ENCODE measurements at places on chromosomes 5 and 9.

DNA sequence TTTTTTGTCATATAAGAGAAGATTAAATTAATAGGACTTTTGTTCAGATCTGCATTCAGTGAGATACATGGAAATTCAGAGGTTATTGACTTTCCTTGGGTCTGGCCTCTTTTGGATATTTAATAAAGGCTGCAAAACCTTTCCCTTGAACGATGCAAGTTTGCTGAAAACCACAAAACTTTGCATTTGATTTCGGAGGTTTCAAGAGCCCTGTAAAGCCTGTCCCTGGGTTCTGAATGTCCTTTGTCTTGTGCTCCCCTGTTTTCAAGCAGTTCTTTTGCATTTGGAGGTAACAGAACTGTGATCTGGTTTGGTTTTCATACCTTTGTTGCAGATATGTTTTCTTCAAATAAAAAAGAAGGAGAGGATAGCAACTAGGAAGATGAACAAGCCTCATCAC lies 188.1 kb upstream of the DMRT1 start:
- no peak for DNase-seq

DNA sequence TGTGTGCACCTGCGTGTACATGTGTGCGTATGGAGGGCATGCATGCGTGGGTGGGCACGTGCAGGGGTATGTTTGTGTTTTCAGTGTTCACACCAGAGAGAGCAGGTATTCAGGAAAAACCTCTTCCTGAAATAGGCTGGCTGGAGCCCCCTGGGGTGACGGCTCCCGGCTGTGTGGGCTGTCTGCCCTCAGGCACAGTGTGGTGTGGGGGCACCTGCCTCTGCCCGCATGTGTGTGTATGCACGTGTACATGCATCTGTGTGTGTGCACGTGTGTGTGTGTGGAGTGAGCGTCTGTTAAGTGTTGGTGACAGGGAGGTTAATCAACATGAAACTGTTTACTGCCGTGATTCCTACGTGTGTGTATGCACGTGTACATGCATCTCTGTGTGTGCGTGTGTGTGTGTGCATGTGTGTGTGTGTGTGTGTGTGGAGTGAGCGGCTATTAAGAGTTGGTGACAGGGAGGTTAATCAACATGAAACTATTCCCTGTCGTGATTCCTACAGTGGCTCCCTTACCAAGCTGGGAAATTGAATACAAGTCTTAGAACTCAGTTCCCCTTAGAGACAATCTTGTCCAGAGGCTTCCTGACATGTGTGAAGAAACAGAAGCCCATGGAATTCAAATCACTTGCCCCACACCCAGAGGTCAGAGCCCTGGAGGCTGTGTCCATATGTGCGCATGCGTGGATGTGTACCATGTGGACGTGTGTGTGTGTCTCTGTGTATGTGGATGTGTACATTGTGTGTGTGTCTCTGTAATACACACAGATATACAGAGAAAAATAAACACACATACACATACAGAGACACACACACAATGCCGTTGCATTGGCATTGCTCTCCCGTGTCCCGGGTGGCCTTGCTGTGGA lies 372.4 kb upstream of the IRX4 start:
- no peak for DNase-seq

DNA sequence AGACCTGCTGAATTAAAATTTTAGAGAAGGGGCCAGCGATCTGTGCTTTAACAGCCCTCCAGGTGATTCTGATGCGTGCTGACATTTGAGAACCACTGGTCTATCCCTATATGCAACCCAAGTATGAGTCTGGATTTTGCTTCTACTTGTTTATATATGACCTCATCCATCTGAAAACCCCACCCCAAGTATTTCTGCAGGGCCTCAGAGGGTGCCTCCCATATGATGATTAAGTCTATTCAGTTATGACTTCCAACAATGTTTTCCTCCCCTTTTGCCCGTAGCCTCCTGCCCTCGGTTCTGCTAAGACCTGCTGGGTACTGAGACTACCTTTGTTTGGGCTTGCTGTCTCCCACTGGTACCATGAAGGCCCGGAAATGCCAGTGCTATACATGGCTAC lies 376.0 kb upstream of the SMARCA2 start:
- DNase-seq: no peak

- no peak for DNase-seq
Measured at GRCh38 chr5:63400079-63400478, 562.2 kb downstream of the HTR1A start.

GRCh38 chr9:18791074-18791473 lies 241.9 kb downstream of the SAXO1 start:
- DNase-seq: no peak

DNA sequence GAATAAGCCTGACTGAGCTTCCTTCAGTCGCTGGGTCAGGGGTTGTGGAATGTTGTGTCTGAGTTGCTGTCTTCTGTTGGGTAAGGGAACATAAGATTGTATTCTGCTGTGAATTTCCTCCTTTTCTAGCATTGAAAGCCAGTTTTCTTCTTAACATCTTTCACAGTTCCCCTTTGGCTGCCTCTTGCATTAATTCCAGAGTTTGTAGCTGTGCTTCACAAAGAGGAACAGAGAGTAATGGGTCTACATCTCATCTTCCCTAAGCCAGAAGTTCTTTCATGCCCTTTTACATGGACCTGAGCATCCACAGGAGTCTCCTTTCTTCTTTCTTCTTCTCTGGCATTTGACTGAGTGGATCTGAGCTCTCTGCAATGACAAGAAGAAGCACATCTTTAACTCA lies 686.8 kb downstream of the KCTD16 start:
- no peak for DNase-seq

DNA sequence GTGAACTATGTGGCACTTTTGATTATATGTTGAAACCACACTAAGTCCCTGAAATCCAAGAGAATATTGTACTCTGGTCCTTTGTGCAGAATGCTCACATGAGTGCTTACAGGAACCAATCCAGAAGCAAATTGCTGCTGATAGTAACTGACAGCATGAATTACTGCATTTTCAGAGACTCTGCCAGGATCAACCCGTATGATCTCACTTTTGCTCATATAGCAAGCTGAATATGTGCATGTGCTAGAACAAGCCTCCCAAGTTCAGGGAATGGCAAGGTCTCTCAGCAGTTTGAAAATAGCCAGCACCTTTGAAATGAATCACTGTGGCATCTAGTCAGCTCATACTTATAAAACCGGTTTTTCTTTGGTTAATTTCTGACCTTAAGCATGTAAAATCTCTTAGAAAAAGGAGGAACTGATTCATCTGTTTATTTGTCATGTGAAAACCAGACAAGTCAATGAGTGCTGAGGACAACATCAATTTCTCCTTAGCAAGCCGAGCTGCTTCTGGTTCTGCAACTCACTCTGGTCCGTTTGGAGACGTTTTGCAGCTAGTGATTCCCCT lies 215.7 kb upstream of the ELL2 start:
- DNase-seq: no peak

DNA sequence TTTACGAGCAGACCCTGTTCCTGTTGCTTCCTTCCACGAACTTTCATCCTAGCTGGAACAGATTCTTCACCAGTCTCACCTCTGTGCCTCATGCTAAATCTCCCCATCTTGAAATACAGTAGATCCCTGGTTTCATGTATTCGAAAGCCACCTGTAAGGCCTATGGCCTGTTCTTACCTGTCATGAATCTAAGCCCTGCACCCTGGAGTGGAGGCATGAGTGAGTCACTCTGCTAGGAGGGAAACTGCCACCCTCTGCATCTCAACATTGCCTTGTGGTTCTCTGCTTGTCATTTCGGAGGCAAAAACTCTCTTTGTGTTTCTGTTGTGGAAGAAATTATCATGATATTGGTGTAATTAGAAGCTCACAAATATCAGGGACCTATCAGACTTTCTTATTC lies 320.0 kb downstream of the ENC1 start:
- no peak for DNase-seq

DNA sequence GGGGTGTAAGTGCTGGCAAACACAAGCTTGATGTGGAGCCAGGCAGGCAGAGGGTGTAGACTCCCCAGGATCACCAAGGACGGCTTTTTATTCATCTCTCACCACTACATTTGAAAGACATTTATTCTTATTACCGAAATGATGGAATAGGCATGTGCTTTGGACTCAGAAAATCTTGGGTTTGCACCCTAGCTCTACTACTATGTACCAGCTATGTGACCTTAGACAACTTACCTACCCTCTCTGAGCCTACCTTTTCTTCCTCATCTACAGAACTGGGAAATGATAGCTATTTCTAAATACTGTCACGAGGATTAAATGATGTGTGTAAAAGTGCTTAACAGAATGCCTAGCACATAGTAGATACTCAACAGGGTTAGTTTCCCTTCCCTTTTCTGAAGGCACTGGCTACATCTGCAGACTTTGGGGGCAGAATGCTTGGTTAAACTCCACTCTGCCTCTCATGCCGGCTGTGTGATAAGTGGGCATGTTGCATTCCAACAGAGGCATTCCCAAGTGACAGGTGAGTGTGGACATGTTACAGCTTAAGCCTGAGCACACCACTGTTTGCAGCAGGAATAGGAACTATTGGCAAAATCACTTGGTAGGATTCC lies 94.8 kb downstream of the SLC1A3 start:
- no peak for DNase-seq

DNA sequence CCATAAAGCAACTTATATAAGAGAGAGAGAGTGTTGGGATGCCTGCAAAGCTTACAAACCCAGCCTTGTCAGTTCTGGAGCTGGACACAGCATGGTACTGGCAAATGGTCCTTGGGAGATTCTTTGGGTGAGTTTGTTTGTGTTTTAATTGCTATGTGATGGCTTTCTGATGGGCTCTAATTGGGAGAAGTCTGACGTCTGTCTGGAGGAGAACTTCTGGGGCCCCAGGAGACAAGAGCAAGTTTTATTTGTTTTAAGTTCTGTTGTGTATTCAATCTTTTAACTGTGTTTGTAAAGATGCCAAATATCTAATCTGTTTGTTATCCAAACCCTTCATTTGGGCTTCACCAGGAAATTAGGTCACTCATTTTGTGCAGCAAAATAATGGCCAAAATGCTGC lies 50.3 kb upstream of the AFAP1L1 start:
- DNase-seq: no peak

GRCh38 chr5:160040471-160040835 lies 31.5 kb downstream of the TTC1 start:
- no peak for DNase-seq

- peak; percentile 18 for DNase-seq
Measured at GRCh38 chr5:400282-401145, 42.5 kb upstream of the EXOC3 start.

GRCh38 chr5:174852143-174852542 lies 127.8 kb downstream of the MSX2 start:
- DNase-seq: no peak

GRCh38 chr5:123719004-123719403 lies 207.0 kb downstream of the CSNK1G3 start:
- DNase-seq: no peak

GRCh38 chr5:54362434-54362833 lies 52.1 kb upstream of the ARL15 start:
- DNase-seq: no peak

DNA sequence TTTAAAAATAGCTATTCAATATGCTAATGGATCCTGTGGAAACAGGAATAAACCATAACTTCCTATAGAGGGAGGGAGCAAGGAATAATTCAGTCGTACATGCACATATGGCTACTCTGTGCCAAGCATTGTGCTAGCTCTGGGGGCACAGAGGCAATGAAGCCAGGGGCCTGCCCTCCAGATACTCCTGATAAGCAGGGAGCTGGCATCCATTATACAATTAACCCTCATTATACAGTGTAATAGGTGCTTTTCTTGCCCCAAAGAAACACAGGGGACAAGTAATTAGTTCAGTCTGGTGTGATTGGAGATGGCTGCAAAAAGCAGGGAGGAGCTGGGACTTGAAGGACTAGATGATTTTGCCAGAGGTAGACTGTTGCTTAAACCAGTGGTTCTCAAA lies 200.4 kb downstream of the SREK1 start:
- no peak for DNase-seq

GRCh38 chr5:35129276-35129675 lies 81.5 kb upstream of the AGXT2 start:
- DNase-seq: no peak

- no peak for DNase-seq
Measured at GRCh38 chr5:143011585-143011984, 241.4 kb downstream of the ARHGAP26 start.

DNA sequence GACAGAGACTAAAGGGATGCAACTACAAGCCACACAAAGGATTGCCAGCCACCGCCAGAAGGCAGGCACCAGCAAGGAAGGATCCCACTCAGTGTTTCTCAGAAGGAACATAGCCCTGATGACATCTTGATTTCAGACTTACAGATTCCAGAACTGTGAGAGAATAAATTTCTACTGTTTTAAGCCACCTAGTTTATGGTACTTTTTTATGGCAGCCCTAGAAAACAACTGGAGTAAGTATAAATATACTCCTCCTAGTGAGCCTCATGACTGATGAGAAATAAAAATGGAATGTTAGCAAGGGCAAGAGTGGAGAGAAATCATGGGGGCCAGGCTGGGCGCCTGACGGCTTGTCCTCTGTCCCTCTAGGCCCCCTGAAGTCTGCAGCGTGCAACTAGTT lies 307.3 kb downstream of the PIK3R1 start:
- DNase-seq: no peak

DNA sequence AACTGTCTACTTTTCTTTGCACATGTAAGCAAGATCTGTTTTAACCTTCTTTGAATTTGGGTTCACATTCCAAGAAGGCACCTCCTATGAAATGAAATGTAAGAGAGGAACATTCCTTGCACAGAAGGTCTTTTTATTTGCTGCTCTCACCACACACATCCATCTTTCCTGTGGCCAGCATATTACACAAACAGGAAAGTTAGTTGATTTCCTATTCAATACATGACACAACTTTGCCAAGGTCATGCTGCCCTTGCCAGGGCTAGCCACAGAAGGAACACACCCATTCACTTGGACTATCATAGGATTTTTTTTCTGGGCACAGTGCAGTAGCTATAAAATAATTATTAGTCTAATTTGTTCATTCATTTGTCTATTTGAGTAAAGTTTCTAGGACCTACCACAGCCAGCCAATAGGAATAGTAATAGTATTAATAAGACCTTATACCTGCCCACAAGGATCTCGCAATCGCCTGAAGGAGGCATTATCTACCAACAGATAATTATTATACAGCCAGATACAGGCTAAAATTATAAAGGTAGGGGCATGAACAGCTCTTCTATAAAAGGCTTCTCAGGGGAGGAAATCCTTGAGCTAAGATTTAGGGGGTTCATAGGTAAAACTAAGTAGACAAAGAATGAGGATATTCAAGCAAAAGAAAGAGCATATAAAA lies 78.1 kb upstream of the NREP start:
- DNase-seq: no peak
